ENCODE measurements at places on chromosomes 13 and 19.
A peak's percentile ranks its signal among the peaks of the same experiment; 100 is the strongest.

DNA sequence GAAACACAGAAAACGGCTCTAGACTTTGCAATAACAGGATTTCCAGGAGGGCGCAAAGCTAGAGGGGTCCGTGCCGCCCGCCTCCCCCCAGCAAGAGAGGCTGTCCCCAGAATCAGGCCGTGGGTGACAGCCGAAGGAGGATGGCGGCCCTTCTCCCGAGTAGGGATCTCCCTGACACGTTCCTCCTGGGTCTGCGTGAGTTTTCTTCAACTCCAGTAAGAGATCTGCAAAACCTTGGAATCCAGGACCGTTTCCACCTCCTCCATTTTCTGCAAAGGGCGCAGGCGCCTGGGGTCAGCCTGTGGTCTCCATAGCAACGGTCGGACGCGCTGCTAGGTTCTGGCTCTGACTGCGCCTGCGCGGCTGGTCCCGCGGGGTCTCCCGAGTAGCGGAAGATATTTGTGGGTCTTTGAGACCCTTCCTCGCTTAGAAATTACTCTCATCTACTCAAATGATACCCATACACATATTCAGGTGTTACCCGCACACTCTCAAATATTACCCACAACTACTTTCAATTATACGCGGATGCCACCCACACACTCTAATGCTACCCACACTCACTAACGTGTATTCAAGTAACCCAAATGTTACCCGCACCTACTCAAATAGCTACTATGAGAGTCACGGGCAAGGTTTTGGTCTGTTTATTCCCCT lies 2.1 kb downstream of the PNMA8C start:
- peak; percentile 90 for DNase-seq

- no peak for DNase-seq
Measured at GRCh38 chr13:68550330-68550729, 1320.2 kb upstream of the PCDH9 start.

DNA sequence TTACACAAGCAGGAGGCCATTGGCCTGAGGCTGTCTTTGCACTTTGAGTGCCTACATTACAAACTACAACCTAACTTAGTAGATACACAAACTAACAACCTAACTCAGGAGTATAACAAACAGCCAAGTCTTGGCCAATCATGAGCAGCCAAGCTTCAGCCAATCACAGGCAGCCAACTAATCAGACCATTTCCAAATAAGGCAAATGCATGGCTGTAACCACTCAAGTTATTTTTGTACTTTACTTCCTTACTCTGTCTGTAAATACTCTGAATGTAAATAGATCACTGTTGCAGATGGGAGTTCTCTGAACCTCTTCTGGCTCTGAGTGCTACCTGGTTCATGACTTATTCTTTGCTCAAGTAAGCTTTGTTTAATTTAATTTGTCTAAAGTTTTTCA lies 748.1 kb upstream of the SGCG start:
- DNase-seq = no peak

GRCh38 chr13:81001828-81002385 lies 661.0 kb upstream of the SPRY2 start:
- no peak for DNase-seq

DNA sequence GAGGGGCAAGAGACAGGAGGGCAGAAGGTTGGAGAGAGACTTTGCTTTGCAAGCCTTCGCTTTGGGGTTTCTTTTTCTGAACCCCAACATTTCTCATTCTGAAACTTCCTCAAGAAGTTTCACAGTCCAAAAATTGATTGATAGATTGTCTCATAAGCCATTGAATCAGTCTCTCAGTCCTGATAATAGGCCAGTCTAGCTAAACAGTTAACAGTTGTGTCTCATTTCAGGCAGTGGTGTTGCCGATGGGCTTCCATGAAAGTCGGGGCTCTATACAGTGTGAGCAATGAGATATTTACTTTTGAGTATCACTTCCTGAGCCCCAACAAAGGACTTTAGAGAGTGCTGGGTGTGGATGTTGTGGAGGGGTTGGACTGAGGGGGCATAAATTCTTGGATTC lies 26.5 kb upstream of the SPRY2 start:
- DNase-seq = no peak

- DNase-seq = no peak
Measured at GRCh38 chr13:112586334-112586960, 1.5 kb downstream of the TUBGCP3 start.

- no peak for DNase-seq
Measured at GRCh38 chr13:43110036-43110435, 86.7 kb downstream of the DNAJC15 start.

GRCh38 chr13:75554981-75555380 lies 5.4 kb downstream of the UCHL3 start:
- no peak for DNase-seq

DNA sequence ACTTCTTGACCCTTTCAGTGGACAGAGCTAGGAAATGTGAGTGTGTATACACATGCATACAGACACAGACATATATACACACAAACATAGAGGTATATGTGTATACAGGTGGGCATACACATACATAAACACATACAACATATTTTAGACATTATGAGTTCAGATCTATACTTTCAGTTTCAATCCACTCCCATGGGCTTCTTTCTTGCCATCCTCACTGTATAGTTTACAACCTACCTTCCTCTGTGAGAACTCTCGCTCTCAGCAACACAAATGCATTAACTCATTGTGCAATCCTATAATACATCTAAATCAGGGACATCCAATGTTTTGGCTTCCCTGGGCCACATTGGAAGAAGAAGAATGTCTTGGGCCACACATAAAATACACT lies 21.2 kb upstream of the SCEL start:
- DNase-seq = no peak

- DNase-seq = no peak
Measured at GRCh38 chr13:75309981-75310580, 171.9 kb downstream of the TBC1D4 start.

- no peak for DNase-seq
Measured at GRCh38 chr13:21850013-21851006, 179.4 kb downstream of the FGF9 start.

- DNase-seq = no peak
Measured at GRCh38 chr19:52211926-52212571, 22.2 kb downstream of the PPP2R1A start.

GRCh38 chr19:16608290-16608739 lies 19.7 kb downstream of the MED26 start:
- no peak for DNase-seq

GRCh38 chr13:95138876-95139585 lies 162.2 kb downstream of the ABCC4 start:
- no peak for DNase-seq

- peak; percentile 77 for DNase-seq
Measured at GRCh38 chr19:7789447-7789846, 26.4 kb downstream of the CLEC4M start.

DNA sequence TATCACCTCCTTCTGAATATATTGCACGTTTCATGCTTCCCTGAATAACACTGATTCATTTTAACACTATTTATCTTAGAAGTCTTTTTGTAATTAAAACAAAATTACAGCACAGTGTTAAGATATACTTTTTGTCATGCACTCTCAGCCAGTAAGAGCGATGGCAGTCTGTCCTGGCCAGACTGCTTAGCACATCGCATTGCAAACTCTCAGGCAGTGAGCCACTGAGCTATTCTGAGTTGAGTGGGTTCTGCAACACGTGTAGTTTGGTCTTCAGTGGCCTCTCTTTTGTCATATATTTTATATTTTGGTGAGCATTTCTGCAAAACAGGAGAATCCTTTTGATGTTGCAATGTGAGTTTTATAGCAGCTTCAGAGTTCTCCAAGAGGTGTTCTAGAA lies 332.1 kb downstream of the HS6ST3 start:
- no peak for DNase-seq

GRCh38 chr13:24179486-24179850 lies 18.9 kb downstream of the SPATA13 start:
- DNase-seq = no peak

DNA sequence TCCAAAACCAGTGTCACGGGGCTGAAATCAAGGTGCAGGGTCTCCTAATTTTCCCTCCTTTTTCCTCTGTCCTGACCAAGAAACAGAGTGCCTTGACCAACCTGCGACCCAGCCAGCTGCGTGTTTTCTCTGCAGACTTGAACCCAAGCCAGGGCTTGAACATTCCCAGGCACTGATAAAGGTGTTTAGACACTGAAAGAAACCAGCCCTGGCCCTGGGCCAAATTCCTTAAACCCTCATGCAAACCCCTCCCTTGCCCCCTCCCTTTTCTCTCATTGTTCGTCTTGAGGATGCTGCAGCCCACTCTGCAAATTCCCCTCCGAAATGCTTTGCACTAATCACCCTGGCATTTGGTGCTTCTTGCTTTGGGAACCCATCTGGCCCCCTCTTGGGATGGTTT lies 9.5 kb upstream of the FFAR2 start:
- no peak for DNase-seq

GRCh38 chr13:29497137-29497654 lies 98.3 kb downstream of the SLC7A1 start:
- DNase-seq = no peak

DNA sequence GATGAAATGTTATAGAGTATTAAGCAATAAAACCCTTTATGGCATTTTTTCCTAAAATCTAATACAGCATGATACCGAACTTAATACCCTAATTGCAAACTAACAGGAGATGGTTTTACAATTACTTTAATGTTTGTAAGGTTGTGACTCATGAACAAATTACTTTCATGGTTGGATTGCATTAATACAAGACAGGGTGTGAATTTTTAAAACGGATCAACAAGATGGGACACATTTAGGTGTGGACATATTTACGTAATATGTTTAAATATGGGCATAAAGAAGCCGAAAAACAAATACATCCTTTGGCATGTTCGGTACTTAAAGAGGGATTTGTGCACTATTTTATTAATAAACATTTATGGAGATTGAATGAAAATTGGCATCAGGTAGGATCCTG lies 168.3 kb upstream of the SPRY2 start:
- no peak for DNase-seq

- DNase-seq = no peak
Measured at GRCh38 chr13:24039621-24040475, 120.7 kb upstream of the SPATA13 start.

DNA sequence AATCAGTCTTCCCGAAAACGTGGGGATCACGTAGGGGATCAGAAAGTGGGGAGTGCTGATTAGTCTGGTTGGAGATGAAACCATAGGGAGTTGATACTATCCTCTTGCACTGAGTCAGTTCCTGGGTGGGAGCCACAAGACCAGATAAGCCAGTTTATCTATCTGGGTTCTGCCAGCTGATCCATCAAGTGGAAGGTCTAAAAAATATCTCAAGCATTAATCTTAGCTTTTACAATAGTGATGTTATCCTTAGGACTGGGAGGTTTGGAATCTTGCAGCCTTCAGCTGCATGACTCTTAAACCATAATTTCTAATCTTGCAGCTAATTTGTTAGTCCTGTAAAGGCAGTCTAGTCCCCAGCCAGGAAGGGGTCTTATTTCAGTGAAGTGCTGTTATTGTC lies 2474.2 kb downstream of the PCDH9 start:
- no peak for DNase-seq

DNA sequence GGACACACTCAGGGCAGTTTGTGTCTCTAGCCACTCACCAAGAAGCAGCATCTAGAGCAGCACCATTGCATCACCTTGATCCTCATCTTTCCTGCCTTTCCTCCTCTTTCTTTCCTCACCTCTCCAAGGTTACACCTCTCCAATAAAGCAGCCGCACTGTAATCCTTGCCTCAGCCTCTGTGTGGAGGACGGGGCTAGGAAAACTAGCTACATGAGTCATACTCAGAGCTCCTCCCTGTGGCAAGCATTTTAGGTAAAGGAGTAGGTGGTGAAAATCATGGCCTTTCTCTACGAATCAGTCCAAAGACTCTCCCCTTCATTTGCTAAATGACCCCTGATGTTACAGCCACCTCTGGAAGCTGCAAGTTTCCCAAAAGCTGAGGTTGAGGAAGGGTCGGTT lies 108.9 kb downstream of the DNAJC15 start:
- no peak for DNase-seq

DNA sequence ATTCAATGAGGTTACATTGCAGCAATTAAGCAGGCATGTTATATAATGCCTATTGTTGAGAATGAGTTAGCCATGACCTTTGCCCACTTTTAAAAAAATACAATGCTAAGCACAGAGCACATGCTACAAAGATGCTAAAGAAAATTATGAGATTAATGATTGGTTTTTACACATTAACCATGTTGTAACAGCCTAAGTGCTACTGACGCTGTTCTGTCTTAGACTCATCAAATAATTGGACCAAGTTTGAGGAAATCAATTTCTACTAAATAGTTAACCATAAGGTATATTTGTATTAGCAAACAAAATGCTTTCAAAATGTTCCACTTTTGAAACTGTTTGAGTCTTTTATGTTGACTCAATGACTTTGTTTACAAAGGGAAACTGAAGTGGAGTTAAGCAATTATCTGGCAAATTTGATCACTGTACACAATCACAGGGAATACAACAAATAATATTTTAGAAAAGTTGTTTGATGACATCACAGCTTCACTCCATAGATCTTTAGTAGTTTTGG lies 14.3 kb downstream of the MIR17HG start:
- DNase-seq = no peak

DNA sequence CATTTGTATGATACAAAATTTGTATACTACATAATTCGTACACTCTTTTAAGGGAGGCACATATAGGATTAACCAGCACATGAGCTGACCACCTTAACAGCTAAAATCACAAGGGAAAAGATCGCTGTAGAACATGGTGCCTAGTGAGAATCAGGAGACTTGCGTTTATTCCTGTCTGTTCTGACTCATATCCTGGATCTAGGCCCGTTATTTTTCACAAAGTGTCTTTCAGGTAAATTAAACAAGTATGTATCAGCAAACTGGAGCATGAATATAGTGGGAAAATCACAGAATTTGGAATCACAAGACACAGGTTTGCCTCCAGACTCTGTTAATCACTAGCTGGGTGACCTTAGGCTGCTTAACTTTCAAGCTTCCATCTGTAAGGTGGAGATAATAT lies 47.5 kb upstream of the ESD start:
- no peak for DNase-seq

DNA sequence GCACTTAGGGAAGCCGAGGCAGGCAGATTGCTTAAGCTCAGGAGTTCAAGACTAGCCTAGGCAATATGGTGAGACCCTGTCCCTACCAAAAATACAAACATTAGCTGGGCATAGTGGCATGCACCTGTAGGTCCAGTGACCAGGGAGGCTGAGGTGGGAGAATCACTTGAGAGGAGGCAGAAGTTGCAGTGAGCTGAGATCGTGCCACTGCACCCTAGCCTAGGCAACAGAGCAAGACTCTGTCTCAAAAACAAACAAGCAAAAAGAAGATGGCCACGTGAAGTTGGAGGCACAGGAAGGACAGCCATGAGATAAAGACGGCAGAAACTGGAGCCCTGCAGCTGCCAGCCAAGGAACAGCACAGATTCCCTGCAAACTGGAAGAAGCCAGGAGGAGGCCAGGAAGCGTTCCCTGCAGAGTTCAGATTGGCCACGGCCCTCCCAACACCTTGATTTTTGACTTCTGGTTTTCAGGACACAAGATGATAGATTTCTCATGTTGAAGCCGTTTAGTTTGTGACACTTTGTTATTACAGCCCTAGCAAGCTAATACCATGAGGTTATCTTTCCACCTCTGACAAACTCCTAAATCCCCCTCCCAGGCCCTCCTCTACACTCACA lies 786.7 kb downstream of the UQCRFS1 start:
- DNase-seq = no peak

GRCh38 chr13:112961457-112962369 lies 7.3 kb upstream of the MCF2L start:
- DNase-seq = no peak

Data from NCI-H2171 (cell line).